CD4-positive, alpha-beta T cell (primary cell): ENCODE measurements at places on chromosomes 1 and 21. TPM values are rescaled to one million over a fixed set of nuclear protein-coding genes. Genes with fewer than 3 reads are reported as not detected.

DNA sequence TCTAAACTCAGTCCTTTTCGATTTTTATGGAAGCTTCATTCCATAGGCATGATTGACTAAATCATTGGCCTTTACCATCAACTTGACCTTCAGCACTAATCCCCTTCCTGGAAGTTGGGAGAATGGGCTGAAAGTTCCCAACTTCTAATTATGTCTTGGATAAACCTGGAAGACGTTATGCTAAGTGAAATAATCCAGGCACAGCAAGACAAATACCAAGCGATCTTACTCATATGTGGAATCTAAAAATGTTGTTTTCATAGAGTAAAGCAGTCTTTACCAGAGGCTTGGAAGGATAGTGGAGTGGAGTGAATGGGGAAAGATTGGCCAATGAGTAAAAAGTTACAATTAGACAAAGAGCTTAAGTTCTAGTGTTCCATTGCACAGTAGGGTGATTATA lies 1453.2 kb downstream of the PLA2G4A start:
- no peak for DNase-seq

- DNase-seq: no peak
Observed at GRCh38 chr1:11026052-11026451, 13.6 kb downstream of the TARDBP start.

The MGST3 gene
- total RNA-seq: 23.5 TPM

DNA sequence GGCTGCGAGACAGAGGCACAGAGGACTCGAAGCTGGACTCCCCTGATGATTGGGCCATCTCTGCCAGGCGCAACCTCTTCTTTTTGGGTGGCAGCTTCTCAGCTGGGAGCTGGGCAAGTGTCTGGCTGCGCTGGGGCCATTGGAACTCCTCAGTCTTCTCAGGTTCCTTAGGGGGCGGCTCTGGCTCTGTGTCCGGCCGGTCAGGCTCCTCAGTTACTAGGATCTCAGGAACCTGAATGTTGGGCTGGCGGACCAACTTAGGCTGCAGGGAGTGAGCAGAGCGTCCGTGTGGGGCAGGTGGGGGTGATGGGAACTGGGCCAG lies 97.5 kb upstream of the EDN2 start:
- no peak for DNase-seq

DNA sequence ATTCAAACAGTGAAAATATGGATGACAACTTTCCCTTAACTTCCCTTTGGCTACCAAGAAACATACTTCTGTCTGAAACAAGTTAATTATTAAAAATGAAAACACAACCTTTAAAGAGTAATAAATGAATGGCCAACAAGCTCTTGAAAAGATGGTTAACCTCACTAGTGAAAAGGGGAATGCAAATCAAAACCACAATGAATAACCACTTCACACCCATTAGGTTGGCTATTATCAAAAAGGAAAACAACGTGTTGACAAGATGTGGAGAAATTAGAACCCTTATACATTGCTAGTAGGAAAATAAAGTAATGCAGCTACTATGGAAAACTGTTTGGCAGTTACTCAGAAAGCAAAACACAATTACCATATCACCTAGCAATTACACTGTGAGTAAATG lies 14.1 kb downstream of the COP1 start:
- DNase-seq: no peak

GRCh38 chr1:109256085-109256484 lies 6.7 kb downstream of the CELSR2 start:
- DNase-seq: no peak

GRCh38 chr1:159841749-159842148 lies 15.1 kb downstream of the SLAMF8 start:
- no peak for DNase-seq

The KRTAP12-2 gene
- total RNA-seq: not detected
